ENCODE measurements at places on chromosomes 3 and 15.
A peak's percentile ranks its signal among the peaks of the same experiment; 100 is the strongest.

DNA sequence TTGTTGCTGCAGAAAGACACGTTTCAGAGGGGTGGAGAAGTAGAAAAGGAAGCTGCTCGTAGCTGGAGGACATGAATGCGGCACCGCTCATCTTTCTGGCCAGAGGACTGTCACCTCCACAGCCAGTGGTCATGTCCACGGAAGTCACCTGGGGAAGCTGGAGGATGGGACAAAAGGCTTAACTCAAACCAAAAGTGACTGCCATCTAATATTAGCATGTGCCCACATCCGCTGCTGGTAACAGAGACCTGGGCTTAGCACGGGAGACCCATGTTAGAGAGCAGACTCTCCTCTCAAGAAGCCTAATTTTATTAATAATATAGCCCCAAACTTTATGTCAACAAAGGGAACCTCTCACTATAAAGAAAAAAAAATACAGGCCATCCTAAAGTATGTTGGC is 5.9 kb downstream of the MEX3B start:
- no peak for DNase-seq

GRCh38 chr3:175447521-175447920 is 588.4 kb downstream of the NAALADL2 start:
- DNase-seq, result no peak

GRCh38 chr15:85100186-85100937 is 118.7 kb downstream of the PDE8A start:
- no peak for DNase-seq

DNA sequence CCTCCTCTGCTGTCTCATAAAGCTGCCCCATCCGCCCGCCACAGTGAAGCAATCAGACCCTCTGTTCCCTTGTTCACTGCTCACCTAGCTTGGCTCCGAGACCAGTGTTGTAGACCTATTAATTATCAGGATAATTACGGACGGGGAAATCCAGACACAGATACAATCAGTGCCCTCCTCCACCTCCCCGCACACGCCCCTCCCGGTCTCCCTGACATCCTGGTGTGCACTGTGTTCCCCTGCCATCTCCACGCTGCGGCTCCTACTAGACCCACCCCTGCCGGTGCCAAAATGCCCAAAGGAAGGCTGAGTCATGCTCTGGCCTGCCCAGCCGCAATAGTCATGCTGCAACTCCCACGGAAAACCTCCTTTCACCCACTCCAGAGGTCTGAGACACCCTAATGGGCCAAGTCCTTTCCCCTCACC is 277.3 kb upstream of the TLE3 start:
- peak; percentile 53 for DNase-seq

DNA sequence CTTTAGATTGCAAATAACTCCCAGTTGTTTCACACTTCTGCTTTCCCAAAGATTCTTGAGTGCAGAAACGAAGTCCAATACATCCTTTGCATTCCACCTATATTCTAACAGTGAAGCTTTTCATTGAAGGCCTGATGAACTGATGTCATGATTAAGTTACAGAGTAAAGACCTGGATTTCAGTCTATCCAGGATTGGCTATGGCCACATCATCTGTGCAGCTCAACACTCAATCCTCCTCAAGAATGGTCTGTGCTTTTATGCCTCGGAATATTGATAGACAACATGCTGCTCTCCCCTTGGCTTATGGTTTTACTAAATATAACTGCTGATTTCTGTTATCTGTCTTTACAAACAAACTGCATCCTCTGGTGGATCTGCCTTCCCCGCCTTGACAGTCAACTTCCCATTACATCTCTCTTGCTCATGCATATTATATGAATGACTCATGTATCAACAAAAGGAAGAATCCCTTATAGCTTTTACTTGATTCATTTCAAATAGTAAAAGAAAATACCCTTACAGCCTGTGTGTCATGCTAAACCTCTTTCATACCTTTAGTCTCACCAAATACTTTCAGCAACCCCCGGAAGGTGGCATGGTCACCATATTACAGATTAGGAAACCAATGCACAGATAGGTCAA is 59.5 kb downstream of the SCN11A start:
- no peak for DNase-seq

Measured in left forelimb (tissue), 1 donor.